NCI-H510A treated with DMSO at 0.1 percent for 48 hours (cell line): ENCODE measurements at places on chromosomes 2 and 18.

GRCh38 chr2:238409341-238410199 lies 17.2 kb upstream of the ASB1 start:
- DNase-seq: no peak

DNA sequence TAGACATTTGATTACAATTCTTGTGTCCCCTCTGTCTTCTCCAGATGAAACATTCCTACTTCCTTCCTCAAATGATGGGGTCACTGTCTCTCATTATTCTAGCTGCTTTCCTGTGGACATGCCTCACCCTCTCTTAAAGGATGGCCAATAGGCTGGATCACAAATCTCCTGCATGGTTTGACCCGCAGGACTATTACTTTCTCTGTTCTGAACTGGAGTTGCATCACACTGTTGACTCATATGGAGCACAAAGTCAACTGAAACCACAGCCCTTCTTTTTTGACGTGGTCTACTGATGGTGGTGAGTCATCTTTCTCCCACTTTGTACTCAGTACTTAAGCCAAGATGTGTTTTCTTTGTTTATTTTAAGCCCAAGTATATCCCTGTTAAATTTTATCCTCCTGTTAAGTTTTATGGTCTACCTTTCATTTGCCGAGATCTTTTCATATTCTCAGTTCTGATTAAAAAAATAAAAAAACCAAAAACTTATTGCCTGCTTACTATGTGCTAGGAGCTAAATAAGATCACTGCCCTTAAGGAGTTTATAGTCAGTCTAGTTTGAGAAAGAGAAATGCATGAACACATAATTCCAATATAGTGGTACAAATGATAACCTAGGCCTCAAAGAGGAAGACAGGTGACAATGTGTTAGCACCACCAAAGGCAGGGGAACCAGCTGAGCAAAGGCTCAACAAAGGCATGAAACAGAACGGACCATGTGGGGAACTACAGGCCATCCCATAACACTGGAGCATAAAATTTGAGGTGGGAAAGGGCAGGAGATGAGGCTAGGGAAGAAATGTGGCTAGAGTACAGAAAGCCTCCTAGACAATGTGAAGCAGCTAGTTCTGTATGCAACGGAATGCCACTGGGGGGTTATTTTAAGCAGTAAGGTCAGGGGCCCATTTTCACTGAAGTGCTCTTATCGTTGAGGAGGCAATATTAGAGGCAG lies 67.6 kb upstream of the ZFP36L2 start:
- peak; percentile 54 for DNase-seq

GRCh38 chr2:191050640-191050987 lies 36.6 kb upstream of the STAT1 start:
- DNase-seq: no peak

- no peak for DNase-seq
Observed at GRCh38 chr2:122704109-122704563, 948.7 kb downstream of the TSN start.
